ENCODE measurements at places on chromosomes 2 and 18.

- DNase-seq, result no peak
Measured at GRCh38 chr2:215654148-215654819, 218.4 kb upstream of the FN1 start.

- no peak for DNase-seq
Measured at GRCh38 chr18:48575301-48575657, 36.4 kb downstream of the CTIF start.

- no peak for DNase-seq
Measured at GRCh38 chr18:79558933-79559416, 120.6 kb upstream of the CTDP1 start.

DNA sequence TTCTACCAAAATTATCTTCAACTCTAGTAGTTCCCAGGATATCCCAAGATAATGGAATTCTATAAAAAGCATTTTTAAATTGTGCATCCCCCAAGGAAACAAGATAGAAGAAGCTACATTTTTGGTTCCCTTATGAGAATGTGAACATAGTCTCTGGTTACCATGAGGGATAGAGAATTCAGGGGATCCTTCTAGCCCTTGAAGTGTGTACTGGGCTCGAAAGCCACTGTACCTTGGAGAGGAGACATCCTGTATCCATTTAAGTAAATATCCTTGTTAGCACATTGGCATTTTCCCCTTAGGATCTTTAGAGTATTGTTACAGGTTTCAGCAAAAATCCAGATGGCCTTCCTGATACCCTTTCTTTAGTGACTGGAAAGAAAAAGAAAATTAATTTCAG is 228.5 kb downstream of the RTP5 start:
- no peak for DNase-seq

DNA sequence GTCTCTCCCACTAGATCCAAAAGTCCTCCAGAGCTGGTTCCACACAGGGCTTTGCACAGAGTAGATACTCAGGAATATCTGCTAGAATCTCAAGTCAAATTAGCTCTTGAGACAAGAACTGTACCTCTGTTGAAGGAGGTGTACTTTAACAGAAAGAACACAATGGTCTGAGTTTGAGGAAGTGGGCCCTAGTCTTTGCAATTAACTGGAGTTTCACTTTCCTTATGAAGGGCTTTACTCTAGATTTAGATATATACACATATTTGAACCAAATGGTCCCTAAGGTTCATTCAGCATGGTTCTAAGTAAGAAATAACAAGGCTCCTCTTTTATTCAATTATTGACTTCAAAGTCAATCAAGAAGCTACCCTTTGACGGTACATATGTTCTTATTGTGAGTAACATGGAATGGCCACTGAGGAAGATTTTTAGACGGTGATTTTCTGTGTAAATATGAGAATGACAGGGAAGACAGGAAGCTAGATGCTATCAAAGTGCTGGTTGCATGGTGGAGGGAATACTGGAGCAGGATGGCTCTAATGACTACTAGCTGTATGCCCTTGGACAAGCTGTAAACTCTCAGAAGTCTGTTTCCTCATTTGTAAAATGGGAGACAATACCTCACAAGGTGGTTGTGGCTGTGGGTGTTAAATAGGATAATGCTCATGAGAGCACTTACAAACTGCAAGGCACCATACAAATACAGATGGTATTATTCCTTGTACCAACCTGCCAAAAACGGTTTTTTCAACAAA is 73.5 kb upstream of the SERTAD2 start:
- DNase-seq, result no peak

GRCh38 chr2:33213244-33213643 is 263.2 kb upstream of the RASGRP3 start:
- no peak for DNase-seq

DNA sequence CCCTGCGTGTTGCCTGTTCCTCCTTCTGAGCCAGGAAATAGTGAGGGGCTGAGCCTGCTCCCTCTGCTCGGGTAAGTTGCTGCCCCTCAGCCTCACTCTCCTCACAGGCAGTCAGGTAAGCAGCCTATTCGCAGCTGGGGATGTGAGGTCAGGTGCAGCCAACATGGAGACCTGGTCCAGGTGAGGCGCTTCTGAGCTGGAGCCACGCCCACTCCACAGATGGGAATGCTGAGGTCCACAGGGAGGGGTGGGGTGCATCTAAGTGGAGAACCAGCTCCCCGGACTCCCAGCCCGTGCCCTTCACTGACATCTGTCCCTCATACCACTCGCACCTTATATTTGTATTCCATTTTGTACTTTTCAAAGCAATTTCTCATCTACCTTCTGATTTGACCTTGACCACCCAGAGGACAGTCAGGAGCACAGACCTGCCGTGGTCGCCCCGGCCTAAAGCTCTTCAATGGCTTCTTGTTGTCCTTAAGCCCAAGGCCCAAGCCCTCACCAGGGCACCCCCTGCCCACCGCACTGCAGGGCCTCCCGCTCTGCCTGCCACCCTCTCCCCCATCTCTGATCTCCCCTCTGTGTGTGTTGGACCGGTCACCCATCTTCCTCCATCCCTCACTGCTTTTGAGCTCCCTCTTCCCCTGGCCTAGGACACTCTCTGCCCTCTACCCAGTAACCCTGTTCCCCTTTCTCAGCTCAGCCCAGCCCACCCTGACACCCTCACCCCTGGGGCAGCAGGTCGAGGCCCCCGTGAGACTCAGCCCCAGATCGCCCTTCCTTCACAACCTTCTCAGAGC is 49.2 kb upstream of the TAF1B start:
- DNase-seq, result no peak

DNA sequence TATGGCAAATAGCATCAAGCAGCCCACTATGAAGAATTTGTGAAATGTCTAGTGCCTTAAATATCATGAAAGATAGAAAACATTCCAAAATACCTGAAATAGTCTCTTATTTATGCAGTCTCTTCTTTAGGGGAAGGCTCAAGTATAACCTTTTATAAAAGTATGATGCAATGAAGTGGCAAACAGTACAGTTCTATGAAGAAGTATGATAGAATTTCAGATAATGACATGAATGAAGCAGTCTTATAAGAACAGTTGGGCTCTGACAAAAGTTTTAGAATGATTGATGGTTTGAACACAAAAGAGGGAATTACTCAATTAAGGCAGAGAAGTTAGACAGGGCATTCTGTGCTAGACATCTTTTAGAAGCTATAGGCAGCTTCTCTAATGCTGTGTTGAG is 1791.8 kb upstream of the PIK3C3 start:
- no peak for DNase-seq

DNA sequence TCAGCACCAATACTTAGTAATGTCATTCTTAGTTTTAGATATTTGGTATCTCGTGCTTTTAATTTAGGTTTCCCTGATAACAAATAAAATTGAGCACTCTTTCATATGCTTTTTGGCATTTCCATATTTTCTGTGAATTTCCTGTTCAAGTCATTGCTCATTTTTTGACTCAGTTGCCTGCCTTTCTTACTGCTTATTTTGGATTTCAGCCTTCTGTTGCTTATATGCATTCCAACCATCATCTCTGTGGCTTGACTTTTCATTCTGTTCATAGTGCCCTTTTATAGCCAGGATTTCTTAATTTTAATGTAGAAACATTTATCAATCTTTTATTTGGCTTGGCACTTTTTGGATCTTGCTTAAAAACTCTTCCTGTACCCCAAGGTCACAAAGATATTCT is 14.5 kb upstream of the KIF3C start:
- DNase-seq, result no peak

- no peak for DNase-seq
Measured at GRCh38 chr2:89819809-89820208, 1128.3 kb downstream of the RPIA start.

DNA sequence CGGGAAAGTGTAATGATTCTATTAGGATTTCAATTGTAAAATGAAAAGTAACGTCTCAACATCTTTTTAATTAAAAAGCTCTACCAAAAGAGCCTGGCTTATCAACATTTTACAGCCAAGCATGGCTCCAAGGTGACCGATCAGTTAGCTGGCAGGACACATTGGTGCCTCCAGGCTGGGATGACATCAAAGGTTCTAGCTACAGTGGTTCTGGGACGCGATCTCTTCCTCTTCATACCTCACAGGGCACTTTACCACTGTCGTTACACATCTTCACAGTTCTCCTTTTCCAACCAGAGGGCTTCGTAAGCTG is 693 bp downstream of the ORC2 start:
- no peak for DNase-seq

GRCh38 chr2:99338029-99338585 is 918 bp downstream of the EIF5B start:
- DNase-seq, result no peak

Measured in iPS-NIHi11 (cell line).